ENCODE measurements at places on chromosomes 3 and 15.

GRCh38 chr3:189331002-189331418 is 159.2 kb downstream of the TPRG1 start:
- DNase-seq, result no peak

DNA sequence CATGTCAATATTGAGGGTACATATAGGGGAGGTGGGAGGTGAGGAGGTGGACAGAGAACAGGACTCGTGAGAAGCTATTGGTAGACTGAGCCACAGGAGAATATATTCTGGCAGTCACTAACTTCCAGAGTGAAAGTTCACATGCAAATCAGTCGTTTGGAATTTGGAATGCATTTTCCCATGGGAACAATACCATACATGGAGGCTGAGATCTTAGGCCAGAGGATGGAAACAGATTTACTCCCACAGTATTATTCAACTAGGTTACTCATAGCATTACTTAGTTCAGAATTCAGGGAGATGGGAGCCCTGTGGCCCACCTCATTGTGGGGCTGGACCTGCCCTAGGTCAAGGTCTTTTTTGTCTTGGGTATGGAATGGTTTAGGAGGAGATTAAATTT is 36.4 kb upstream of the ABHD2 start:
- no peak for DNase-seq

DNA sequence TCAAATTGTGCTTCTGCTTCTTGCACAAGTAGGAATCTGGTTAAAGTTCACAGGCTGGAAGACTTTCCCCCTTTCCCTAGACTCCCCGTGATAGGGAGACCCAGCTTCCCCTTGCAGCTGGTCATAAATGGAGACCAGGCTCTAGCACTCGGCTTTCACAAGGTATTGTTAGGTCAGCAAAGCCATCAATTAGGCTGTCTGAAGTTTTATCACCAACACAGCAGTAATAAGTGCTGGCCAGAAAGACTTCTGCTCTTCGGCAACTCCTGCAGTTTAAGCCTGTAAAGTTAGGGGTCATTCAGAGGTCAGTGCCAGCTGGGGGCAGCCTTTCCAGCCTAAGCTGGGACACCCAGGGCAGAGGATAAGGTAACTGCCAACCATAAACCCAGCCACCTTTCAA is 203.4 kb downstream of the MEIS2 start:
- DNase-seq, result no peak

DNA sequence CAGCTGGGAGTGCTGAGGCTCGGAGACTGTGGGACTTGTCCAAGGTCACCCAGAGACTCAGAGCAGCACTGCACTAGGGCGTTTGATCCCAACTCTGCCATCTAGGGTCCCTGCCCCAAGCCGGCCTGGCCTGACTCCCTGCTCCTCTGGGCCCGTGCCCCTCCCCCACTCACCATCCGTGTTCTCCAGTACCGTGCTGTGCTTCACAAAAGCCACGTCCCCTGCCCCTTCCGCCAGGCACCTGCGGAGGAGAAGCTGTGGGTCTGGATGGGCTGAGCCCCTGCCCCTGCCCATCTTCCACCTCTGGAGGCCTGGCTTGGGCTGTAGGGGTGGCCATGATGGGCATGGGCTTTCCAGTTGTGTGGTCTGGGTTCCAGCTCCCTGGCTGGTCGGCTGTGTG is 8.4 kb downstream of the MELTF start:
- no peak for DNase-seq

DNA sequence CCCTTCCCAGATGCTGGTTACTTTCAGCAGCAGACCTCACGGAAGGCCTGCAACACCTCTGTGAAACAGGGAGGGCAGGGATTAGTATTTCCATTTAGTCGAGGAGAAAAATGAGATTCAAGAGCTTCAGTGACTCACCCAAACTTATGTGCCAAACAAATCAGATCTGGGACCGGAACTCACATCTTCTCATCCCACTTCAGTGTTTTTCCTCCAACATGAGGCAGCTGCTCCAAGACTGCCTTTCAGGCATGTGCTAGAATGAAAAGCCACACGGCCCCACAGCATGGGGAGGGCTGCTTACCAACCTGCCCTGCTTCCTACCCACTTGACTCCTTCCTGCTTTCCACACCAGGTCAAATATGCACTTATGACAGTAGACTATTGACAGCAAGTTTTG is 129.4 kb upstream of the SLC24A5 start:
- DNase-seq, result no peak

DNA sequence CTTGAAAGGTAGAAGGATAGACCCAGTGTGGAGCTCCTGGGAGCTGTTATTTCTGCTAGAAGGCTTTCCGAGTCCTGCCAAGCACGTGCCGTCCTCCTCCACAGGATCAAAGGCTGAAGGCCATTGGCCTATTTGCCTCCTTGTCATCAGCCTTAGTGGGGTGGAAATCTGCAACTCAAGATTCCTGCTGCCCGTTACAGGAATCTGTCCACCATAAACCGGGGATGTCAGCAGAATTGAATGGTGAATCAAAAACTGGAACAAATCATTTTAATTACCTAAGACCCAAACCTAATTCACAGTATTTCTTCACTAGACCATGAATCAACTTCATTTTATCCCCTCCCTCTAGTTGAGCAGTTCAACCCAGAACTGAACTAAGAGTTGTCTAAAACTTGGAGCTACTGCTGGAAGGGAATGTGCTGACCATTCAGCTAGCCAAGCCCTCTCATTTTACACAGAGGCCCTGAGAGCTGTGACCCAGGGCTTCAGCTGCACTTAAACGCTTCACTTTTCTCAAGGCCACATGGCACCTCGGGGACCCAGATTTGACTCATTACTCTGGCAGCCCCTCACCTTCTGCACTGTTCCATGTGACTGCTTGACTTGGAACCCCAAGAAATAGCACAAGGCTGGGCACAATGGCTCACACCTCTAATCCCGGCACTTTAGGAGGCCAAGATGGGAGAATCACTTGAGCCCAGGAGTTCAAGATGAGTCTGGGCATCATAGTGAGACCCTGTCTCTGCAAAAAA is 36.8 kb upstream of the KIF23 start:
- no peak for DNase-seq

DNA sequence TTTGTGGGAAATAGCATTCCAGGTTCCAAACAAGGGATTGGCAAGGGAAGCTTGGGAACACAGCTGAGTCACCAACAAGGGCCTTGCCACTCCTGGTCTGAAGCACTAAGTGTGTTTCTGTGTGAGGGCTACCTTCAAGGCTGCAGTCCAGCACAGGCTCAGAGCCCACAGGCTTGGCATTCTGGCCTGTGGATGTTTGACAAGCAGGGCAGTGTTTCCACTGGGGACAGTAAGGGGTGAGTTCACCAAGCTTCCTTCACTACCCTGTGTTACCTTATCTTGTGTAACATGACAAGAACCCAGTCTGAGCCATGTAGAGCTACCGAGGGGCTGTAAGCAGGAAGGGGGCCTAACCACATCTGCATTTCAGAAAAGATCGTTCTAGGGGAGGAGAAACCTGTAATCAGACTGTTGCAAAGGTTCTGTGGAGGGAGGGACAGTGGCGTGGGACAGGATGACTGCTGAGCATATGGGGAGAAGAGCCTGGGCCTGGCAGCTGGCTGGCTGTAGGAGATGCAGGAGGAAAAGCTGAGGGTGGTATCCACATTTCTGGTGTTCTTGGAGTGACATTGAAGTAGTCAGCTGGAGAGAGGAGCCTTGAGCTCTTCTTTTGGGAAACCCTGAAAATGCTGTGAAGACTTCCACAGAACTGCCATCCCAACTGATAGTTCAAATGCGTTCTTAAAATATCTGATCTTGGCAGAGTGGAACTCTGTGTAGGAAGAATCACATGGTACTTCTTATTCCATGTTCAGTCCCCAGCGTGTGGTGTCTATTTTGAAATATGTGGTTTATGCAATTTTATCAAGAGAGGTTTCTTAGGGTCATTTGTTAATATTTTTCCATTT is 61.3 kb downstream of the CTDSPL start:
- DNase-seq, result no peak

DNA sequence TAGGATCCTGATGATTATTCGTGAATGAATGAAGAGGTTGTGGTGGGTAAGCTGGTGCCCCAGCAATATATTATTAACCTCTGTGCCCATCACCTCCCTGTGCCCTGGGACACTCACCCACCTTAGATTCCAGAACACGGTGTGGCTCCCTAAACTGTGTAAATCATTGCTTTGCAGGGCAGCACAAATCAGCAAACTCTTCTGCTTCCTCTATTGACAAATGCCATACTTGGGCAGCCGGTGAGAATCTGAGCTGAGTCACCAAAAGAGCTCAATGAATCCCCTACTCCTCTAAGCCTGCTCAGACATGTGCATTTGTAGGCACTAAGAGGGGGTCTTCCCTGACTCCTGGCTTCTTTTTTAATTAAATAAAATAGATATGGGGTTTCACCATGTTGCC is 15.7 kb downstream of the UQCC5 start:
- DNase-seq, result no peak

DNA sequence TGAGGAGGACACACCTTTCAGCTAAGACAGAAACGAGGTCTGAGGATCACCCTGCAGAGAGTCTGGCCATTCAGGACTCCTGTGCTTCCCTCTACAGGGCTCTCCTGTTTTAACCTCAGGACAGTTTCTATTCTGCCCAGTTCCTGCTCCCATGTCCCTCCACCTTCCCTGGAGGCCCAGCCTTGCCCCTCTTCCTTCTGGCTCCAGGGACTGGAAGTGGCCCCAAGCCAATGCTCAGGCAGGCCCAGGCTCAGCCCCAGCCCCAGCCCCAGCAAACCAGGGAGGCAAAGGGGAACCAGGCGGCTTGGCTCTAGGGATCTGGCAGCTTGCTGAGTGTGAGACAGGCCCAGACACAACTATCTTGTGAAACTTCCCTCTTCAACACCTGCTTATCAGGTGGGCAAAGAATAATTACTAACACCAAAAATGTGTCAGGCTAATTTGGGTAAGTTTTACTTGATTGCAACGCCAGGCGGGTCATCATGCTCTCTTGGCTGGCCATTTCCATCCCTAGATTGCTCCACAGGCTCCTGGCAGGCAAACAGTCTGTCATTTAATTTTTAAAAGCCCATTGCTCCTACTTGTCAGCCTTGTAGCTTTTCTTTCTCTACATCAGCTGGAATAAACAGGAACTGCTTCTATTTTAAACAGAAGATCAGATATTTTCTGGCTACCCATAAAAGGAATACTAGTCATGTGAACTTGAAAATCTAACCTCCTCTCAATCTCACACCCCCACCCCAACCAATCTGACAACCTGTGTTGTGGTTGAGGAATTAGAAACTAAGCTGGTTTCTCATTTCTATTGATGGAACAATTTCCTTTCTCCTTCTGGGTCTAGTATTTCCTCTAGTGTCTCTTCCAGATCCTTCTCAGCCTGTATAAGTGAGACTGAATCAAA is 33.5 kb downstream of the UPK1B start:
- no peak for DNase-seq

GRCh38 chr3:37224879-37225278 is 50.5 kb upstream of the LRRFIP2 start:
- no peak for DNase-seq

DNA sequence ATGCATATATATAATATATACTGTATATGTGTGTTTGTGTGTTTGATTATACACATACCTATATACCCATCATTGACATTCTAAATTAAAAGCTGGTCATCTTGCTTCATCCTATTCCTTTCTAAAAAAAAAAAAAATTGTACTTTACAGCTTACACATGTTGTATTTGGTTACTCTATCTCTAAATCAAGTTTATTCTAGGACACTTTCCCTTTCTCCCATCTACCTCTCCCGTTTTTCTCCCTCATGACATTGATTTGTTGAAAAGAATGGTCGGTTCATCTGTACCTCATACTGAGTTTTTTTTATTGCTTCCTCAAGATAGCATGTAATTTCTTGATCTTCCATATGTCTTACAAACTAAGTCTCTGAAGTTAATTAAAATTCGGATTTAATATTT is 26.9 kb downstream of the GABPB1 start:
- DNase-seq, result no peak

GRCh38 chr15:26631894-26632293 is 141.0 kb downstream of the GABRB3 start:
- DNase-seq, result no peak

DNA sequence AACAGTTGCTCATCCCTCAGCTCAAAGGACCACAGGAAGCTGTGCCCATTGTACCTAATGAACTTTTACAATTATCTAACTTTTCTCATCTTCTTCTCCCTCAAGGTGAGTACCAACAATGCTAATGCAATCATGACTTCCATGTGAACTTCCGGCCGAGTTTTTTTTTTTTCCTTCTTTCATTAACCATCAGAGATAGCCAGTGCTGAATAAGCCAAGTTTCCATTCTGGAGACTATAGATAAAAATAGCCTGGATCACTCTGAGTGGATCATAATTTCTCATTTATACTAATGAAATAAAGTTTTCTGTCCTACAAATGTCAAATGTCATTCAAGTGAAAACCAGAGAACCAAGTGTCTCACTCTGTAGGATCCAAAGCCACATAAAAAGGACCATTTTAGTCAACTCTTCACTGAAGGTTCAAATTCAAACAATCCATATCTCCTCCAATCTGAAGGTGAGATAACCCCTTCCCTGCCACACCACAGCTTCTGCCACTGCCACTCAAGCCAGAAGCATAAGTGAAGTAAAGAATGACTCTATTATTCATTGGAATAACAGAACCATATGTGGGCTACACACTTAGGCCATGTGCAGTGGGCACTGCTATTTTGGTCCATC is 5.5 kb downstream of the SUMF1 start:
- no peak for DNase-seq

DNA sequence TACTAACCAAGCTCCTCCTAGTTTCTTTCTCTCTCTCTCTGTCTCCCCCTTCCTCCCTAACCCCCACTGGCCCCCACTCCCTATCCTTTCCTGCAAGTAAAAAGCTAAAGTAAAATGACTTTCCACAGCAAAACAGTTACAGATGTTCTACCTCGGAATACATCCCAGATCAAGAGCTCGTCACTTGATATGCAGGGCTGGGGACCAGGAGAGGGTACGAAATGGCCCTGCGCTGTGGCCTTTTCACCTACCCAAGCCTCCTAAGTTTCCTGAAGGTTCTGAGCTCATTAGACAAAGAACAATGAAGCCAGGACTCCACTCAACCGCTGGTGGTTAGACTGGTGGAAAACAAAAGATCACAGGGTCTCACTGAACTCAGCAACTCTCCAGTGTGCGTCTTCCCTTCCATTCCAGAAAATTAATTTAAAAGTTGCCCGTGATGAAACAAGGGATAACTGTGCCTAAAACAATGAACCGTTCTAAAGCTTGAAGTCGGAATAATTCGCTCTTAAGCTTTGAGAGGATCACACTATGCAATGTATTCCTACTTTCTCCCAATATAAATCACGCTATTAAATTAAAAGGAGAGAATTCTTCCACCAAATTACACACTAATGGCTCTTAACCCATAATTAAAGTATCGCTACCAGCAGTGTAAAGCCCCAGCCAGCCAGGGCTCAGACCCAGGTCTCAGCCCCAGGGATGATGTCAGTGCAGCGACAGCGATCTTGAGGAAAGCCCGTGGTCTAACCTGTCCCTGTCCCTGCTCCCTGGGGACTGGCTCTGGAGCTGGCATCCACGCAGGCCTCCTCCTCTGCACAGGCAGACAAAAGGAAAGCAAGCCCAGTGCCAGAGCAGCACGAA is 5.0 kb downstream of the VGLL4 start:
- no peak for DNase-seq

GRCh38 chr15:81315452-81316175 is 8.3 kb downstream of the STARD5 start:
- no peak for DNase-seq

Measured in GM10248 (cell line).